A549 treated with GW870086 at 1 μM for 4 hours (cell line): ENCODE measurements at places on chromosomes 3 and 15. TPM values are rescaled to one million over a fixed set of nuclear protein-coding genes. Genes with fewer than 3 reads are reported as not detected.

SEMA6D gene
- not detected in 5 replicates for total RNA-seq

PGBD4 gene
- total RNA-seq, result 0.96 to 1.7 TPM (median 1.6 TPM) in 5 replicates

SHF gene
- total RNA-seq, result 0.35 to 1.0 TPM (median 0.80 TPM) in 5 replicates

OXSM gene
- total RNA-seq, result 17.6 to 20.2 TPM (median 19.2 TPM) in 5 replicates

MAP1A gene
- 0.59 to 0.85 TPM (median 0.71 TPM) in 5 replicates for total RNA-seq

TNK2 gene
- 17.4 to 21.9 TPM (median 21.4 TPM) in 5 replicates for total RNA-seq

SELENOK gene
- total RNA-seq, result 19.4 to 26.1 TPM (median 21.8 TPM) in 5 replicates

SOX14 gene
- not detected in 5 replicates for total RNA-seq

HGD gene
- total RNA-seq, result 16.9 to 24.4 TPM (median 18.2 TPM) in 5 replicates

P2RY13 gene
- total RNA-seq, result not detected in 5 replicates

KIF23 gene
- 70.2 to 83.9 TPM (median 78.2 TPM) in 5 replicates for total RNA-seq

TMIE gene
- 0.13 to 0.28 TPM (median 0.22 TPM) in 5 replicates for total RNA-seq

GYG1 gene
- 33.9 to 40.6 TPM (median 34.6 TPM) in 5 replicates for total RNA-seq

P2RY12 gene
- total RNA-seq, result not detected in 5 replicates

ASTE1 gene
- total RNA-seq, result 4.6 to 5.6 TPM (median 4.8 TPM) in 5 replicates

GXYLT2 gene
- 0.82 to 2.1 TPM (median 1.4 TPM) in 5 replicates for total RNA-seq

CHRNA5 gene
- 30.9 to 35.7 TPM (median 33.6 TPM) in 5 replicates for total RNA-seq

LRRC2 gene
- not detected in 5 replicates for total RNA-seq

PTX3 gene
- 0.74 to 1.2 TPM (median 0.85 TPM) in 5 replicates for total RNA-seq

AQP9 gene
- not detected in 5 replicates for total RNA-seq

PARP6 gene
- 48.2 to 63.2 TPM (median 62.4 TPM) in 5 replicates for total RNA-seq

SLC12A8 gene
- total RNA-seq, result 1.6 to 2.0 TPM (median 1.6 TPM) in 5 replicates

CPA3 gene
- not detected in 5 replicates for total RNA-seq

ATP2B2 gene
- 0.07 to 0.11 TPM (median 0.09 TPM) in 5 replicates for total RNA-seq

CLRN1 gene
- not detected in 5 replicates for total RNA-seq

GASK1A gene
- total RNA-seq, result not detected in 5 replicates

GOLGA6L7 gene
- total RNA-seq, result not detected in 5 replicates

DPPA4 gene
- total RNA-seq, result not detected in 5 replicates

USP13 gene
- total RNA-seq, result 9.3 to 11.6 TPM (median 9.8 TPM) in 5 replicates

FAM107A gene
- 0.08 to 0.21 TPM (median 0.13 TPM) in 5 replicates for total RNA-seq

IL20RB gene
- 0.58 to 1.5 TPM (median 0.93 TPM) in 5 replicates for total RNA-seq

CIB1 gene
- 187 to 226 TPM (median 220 TPM) in 5 replicates for total RNA-seq

PXYLP1 gene
- total RNA-seq, result 8.0 to 12.0 TPM (median 10.2 TPM) in 5 replicates

SLC12A1 gene
- not detected in 5 replicates for total RNA-seq

CCDC191 gene
- total RNA-seq, result 1.2 to 2.0 TPM (median 1.7 TPM) in 5 replicates

RPL32 gene
- total RNA-seq, result 2,367 to 2,542 TPM (median 2,408 TPM) in 5 replicates

TGM4 gene
- 0.10 to 0.20 TPM (median 0.17 TPM) in 5 replicates for total RNA-seq

MYH15 gene
- total RNA-seq, result 0.08 to 0.16 TPM (median 0.15 TPM) in 5 replicates

UQCRC1 gene
- total RNA-seq, result 162 to 219 TPM (median 177 TPM) in 5 replicates

EOMES gene
- 0.64 to 0.78 TPM (median 0.68 TPM) in 5 replicates for total RNA-seq

CAV3 gene
- total RNA-seq, result 0.31 TPM in 1 of 5 replicates, not detected in the others

POLQ gene
- total RNA-seq, result 5.9 to 7.5 TPM (median 6.6 TPM) in 5 replicates

FRMD5 gene
- total RNA-seq, result 2.2 to 3.5 TPM (median 2.9 TPM) in 5 replicates

CAPN7 gene
- total RNA-seq, result 17.7 to 28.7 TPM (median 26.3 TPM) in 5 replicates

MB21D2 gene
- 4.9 to 5.8 TPM (median 5.6 TPM) in 5 replicates for total RNA-seq

ALPK3 gene
- 0.03 to 0.48 TPM (median 0.32 TPM) in 5 replicates for total RNA-seq

VGLL4 gene
- total RNA-seq, result 31.2 to 34.4 TPM (median 34.4 TPM) in 5 replicates

XCR1 gene
- not detected in 5 replicates for total RNA-seq

PYGO1 gene
- 5.6 to 8.5 TPM (median 7.0 TPM) in 5 replicates for total RNA-seq

VWA5B2 gene
- total RNA-seq, result 0.33 to 0.62 TPM (median 0.52 TPM) in 5 replicates

ISG20 gene
- total RNA-seq, result 38.6 to 46.7 TPM (median 41.7 TPM) in 5 replicates

SLC35A5 gene
- 11.7 to 18.1 TPM (median 16.0 TPM) in 5 replicates for total RNA-seq

CTSH gene
- 40.7 to 48.7 TPM (median 46.8 TPM) in 5 replicates for total RNA-seq

RHCG gene
- total RNA-seq, result 40.7 to 52.9 TPM (median 46.6 TPM) in 5 replicates

HHLA2 gene
- 0.08 to 0.21 TPM in 2 of 5 replicates, not detected in the others for total RNA-seq
